ENCODE measurements at places on chromosomes 5 and 9.

DNA sequence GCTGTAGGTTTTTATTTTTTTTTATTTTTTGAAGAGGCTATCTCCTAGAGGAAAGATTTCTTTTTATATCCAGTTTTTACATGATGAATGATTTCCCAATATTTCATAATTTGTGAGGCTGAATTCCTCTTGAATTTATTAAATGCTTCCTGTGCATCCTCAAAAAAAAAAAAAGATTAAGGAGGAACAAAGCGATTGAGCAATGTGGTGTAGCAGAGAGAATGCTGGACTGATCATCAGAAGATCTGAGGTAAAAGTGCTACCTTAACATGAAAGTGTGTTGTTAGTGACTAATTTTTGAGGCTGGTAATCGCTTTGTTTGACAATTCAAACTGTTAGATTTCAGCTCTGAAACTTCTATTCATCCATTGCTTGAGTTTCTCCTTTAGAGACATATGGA is 125.1 kb downstream of the ESM1 start:
- DNase-seq: peak; percentile 56

- DNase-seq: no peak
These were observed 96.2 kb downstream of the OSTF1 start for GRCh38 chr9:75184471-75184870.

DNA sequence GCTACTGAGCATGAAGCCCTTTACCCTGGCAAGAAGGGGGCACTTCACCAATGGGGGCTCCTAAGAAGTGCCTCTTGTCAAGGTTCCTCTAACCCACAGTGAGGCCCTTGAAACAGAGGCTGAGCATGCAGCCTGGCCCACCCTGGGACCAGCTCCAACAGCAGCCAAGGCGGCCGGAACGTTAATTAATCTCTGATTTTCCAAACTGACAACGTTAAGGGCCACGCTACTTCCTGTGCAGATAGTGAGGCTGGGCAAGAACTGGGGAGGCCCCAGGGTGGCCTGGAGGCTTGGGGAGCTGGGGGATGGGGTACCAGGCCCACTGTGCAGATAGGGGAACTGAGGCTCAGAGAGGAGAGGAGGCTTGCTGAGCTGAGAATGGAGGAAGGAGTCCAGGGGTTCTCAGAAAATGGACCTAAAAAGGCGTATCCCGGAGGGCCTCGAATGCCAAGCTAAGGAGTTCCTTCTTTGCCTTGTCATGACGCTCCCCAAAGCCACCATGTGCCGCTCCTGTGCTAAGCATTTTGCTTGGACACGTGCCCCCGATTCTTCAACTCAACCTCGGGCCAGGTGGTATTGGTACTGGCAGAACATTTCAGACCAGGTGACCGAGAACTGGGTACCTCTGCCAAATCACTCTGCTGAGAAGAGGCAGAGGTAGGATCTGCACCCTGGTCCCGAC is 72.0 kb upstream of the STXBP1 start:
- DNase-seq: no peak

- no peak for DNase-seq
These were observed 46.1 kb downstream of the PRKACG start for GRCh38 chr9:68967800-68968199.

DNA sequence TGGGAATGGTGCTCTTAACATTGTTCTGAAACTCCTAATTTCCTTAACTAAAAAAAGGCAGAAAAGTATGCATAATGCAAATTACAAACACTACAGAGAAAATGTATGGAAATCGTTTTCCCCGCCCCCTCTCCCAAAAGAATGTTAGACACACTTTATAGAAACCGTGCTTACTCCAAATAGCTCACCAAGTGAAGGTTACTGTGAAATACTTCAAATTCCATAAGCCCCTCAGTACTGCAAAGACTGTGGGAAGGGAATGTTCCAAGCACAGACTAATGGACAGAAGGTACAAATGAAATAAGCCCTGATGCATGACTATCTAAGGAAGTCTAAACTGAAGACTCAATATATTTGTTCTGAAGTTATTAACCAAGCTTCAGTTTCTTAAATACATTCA is 12.5 kb downstream of the MAPKAP1 start:
- DNase-seq: peak; percentile 57

- peak; percentile 84 for DNase-seq
These were observed 363.4 kb upstream of the SLC30A5 start for GRCh38 chr5:68730220-68730978.

- DNase-seq: peak; percentile 19
These were observed 65.7 kb upstream of the ZNF462 start for GRCh38 chr9:106797299-106797698.

DNA sequence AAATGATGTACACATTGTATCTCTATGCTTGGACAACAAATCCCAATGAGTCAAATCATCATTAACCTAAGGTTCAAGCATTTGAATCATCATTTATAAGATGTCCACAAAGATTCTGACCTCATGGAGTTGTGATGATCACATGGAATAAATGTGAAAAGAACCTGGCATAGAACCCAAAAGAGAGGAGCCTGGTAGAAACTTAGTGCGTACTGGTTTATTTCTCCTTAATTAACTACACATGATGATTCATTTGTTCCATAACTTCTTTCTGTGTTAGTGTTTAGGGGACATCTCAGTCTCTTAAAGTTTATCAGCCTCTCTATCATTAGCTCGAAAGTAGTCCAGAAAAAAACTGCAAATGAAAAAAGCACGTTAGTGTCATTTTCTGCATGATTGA is 411.6 kb downstream of the BRINP1 start:
- DNase-seq: no peak

GRCh38 chr9:106069241-106069640 is 374.9 kb downstream of the TMEM38B start:
- no peak for DNase-seq

DNA sequence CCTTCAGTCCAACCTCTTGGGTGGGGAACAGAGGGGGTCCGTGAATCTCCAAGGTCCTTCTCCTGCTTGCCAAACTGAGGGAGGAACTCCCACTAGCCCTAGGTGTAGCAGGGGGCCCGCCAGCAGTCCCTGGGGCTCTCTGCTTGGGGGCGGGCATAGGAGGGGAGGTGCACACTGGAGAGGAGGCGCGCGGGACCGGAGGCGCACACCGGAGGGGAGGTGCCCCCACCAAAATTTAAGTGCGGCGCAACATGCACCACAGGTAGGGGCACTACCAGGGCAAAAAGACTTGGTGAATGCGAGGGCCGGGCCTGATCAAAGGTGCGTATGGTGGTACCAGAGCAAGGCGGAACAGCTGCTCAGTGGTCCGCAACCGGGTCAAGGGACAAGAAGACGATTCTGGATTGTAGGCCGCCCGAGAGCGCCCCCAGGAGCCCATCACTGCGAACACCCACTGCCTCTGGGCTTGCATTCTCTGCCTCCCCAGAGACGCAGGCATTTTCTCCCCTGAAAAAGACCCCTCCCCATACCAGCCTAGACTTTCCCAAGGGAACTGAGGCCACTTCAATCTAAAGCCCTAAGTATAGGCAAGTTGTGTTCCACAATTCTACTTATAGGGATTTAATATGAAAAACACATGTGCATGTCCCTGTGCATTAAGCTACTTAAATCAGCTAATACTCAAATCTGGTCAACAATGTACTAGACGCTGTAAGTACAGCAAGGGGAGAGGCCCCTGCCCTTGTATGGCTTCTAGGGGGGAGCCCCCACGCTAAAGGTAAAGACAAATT is 50.6 kb downstream of the TGFBI start:
- DNase-seq: no peak

DNA sequence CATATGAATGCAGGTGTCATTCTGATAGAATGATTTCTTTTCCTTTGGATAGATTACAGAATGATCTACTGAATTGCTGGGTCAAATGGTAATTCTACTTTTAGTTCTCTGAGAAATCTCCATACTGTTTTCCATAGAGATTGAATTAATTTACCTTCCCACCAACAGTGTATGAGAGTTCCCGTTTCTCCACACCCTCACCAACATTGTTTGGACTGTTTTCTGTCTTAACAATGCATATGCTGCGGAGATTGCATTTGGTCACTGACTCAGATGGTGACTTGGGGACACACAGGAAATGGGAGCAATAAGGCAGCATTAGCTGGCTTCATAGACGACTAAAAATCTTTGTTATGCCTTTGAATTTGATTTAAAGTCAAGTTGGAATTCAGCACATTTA is 95.9 kb downstream of the CDH6 start:
- DNase-seq: no peak

DNA sequence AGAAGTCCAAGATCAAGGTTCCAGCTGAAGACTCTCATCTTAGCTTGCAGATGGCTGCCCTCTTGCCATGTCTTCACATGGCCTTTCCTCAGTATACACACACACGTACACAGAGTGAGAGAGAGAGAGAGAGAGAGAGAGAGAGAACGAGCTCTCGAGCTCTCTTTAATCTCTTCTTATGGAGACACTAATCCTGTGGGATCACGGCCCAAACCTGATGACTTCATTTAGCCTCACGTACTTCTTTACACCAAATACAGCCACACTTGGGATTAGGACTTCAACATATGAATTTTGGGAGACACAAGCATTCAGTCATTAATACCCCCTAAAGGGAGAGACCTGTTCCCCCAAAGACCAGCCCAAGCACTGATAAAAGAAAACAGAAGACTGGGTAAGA is 42.8 kb downstream of the SIL1 start:
- DNase-seq: no peak

- no peak for DNase-seq
These were observed 39.5 kb upstream of the EGFL7 start for GRCh38 chr9:136623016-136623841.

- peak; percentile 40 for DNase-seq
These were observed 57.2 kb upstream of the DHFR start for GRCh38 chr5:80711938-80712337.

DNA sequence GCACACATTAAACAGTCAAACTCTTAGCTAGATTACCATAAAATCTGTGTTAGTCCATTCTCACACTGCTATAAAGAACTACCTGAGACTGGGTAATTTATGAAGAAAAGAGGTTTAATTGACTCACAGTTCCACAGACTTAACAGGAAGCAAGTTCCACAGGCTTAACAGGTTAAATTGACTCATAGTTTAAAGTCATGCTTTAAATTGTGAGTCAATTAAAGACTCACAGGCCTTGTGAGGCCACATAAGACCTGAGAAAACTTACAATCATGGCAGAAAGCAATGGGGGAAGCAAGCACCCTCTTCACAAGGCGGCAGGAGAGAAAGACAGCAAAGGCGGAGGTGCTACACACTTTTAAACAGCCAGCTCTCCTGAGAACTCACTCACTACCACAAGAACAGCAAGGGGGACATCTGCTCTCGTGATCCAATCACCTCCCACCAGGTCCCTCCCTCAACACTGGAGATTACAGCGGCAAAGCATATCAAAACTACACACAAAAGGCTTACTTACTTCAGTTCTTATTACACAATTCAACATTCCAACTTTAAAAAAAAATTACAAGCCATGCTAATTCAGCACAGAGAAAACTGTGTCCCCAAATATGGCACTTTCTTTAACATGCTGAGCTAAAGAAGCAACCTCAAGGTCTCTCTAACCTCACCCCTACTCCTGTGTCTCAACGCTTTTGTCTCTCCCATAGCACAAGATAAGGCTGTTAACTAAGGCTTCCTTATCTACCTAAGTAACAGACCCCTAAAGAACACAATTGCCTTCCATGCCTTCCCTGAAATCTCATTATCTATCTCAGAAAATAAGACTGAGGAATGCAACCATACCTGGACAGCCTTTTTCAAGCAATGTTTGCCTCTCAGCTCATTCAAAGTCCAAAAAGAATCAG is 805.1 kb downstream of the NR2F1-AS1 start:
- no peak for DNase-seq

DNA sequence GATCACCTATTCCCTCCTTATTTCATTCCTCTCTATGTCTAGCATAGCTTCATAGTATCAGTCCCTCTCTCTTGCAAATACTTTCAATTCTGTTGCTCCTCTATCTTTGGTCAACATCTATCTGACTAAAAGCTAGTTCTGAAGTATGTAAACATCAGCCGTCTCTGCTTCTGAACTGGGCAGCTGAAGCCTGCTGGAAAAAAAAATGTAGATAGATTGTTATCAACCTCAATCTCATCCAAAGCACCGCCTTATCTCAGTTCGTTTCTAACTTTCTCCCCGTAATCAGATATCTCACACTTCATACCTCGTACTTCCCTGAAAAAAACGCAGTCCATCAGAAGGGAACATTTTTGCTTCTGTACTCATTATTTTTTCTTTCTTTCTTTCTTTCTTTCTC is 4.5 kb upstream of the SEMA6A start:
- no peak for DNase-seq

GRCh38 chr5:72205431-72206009 is 98.2 kb downstream of the MAP1B start:
- DNase-seq: no peak

- DNase-seq: peak; percentile 83
These were observed 222.7 kb downstream of the DCP2 start for GRCh38 chr5:113199122-113199905.

DNA sequence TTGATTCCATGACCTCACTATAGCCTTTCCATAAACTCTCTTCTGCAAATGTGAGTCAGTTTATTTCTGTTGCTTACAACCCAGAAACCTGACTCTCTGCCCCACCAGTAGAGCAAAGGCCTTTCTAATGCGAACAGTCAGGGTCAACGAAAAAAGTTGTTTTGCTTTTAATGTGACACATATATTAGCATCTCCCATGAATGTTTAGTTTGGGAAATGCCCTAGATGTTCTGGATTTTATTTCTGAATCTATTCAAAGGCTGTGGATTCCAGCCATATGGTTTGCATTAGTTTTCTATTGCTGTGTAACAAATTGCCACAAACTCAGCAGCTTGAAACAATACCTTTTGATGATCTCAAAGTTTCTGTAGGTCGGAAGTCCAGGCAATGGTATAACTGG is 193.5 kb downstream of the GNA14 start:
- DNase-seq: no peak

DNA sequence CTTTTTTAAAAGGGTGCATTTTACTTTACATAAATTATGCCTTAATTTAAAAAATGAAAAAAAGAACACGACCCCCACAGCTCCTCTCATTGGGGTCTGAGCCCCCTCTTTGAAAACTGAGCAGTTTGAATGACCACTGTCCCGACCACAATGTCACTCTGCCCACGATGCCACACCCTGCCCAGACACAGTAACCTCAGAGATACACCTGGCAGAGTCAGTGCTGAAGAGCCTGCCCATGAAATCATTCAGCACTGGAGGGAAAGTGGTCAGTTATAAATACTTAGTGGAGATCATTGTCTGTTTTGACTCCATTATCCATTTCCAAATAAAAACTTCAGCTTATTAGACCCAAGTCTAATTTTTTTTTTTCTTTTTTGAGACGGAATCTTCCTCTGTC is 49.3 kb downstream of the DNAJC21 start:
- no peak for DNase-seq
